Neural progenitor cell (in vitro differentiated cells): ENCODE measurements at places on chromosomes 11 and 22. TPM values are rescaled to one million over a fixed set of nuclear protein-coding genes. Genes with fewer than 3 reads are reported as not detected.
A peak's percentile ranks its signal among the peaks of the same experiment; 100 is the strongest.

DNA sequence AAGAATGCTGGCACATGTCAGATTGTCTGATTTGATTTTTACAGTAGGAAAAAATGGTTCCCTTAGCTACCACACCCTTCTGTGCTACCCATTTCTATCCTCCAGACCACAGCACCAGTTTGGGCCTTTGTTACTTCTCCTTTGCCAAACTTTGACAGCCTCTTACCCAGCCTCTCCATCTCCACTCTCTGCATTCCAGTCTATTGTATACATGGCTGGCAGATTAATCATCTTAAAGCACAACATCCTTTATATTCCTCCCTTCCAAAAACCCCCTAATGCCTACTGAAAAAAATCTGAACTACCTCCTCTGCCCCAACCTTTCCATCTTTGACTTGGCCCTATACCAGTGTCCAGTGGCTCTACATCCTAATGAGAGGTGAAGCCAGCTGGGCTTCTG lies 10.8 kb upstream of the PANX1 start:
- DNase-seq = no peak

DNA sequence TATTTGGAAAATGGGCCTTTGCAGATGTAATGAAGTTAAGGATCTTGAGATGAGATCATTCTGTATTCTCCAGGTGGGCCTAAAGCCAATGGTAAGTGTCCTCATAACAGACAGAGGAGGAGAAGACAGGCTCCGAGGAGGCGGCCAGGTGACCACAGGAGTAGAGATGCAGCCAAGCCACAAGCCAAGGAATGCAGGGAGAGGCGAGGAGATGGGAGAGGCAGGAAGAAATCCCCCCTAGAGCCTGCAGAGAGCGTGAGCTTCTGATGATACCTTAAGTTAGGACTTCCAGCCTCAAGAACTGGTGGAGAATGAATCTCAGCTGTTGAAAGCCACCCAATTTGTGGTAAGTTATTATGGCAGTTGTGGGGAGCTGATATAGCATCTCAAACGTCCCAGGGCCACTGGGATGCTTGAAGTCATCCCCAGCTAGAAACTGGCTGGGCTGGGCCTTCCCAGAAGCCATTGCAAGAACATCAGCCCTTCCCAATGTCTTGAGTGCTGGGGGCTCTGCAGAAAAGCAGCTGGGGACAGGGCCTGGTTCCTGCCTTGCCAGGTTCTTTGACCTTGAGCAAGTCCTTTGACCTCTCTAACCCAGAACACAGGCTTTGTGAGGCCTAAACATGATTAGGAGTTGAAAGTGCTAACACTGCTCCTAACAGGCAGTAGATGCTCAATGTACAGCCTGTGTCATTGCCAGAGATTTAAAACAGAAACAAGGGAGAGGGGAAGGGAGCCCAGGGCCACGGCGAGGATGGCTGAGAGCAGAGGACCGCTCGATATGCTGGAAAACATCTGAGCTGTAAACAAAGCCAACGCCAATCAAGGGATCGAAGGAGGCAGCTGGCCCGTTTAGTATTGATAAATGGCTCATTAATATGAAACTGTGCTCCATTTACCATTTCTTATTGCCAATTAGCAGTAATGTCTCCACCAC lies 632.3 kb downstream of the TBC1D22A start:
- DNase-seq = no peak

- DNase-seq = peak; percentile 37
These were observed 4.0 kb downstream of the CCDC88B start for GRCh38 chr11:64343767-64344559.

- DNase-seq = no peak
These were observed 9.6 kb upstream of the CERK start for GRCh38 chr22:46747646-46748045.

DNA sequence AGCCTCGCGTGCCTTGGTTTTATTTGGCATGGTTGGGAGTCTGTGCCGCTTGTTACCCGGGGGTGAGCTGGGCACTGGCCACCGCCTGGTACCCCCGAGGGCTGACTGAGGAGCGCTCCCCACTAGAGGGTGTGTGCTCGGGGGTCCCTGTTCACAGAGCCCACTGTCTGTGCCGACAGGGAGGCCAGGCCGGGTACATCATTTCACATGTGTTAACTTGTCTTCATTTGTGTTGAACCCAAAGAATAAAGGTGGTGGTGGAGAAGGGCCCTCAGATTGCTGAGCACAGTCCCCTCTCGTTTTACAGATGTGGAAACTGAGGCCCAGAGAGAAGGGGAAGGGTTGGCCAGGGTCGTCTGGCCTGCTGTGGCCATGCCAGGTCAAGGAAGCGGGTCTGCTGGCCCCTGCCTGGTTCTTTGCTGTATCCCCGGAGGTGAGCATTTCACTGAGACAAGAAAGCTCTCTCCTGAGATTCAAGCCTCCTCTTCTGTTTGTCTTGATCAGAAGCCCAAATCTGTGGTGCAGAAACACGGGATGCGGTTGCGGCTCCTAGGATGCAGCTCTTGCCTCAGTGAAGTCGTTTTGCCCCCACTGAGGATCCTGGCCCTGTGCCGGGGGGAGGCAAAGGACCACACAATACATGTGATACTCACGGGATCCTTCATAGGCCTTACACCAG lies 60.8 kb downstream of the FBLN1 start:
- DNase-seq = no peak

DNA sequence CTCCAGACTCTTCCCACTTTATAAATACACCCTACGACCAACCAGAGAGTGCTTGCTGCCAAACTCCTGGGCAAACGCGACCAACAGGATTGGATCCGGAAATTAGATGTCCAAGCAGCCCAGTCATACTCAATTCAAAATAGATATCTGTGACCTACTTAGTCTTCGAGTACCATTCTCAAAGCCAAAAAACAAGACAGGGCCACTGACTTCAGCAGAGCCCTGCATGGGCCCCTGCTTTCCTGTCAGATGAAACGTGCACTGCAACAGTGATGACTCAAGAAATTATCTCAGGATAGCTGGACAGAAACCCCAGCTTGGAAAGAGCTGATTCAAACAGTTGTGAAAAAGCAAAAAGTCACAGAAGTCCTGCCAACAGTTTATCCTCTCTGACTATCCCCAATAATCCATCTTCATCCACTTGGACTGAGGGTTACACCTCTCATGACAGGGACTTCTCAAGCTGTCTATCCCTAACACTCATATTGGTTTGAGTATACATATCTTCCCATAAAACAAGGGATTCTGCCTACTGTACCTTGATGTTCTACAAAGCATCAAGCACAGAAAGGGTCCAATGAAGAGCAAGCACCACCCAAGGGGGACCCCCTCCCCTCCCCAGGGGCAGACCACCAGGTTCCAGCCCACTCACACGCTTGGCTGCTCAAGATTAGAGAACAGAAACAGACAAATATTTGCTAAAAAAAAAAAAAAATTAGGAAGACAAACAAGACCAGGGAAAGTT lies 17.4 kb downstream of the SMCO4 start:
- no peak for DNase-seq

DNA sequence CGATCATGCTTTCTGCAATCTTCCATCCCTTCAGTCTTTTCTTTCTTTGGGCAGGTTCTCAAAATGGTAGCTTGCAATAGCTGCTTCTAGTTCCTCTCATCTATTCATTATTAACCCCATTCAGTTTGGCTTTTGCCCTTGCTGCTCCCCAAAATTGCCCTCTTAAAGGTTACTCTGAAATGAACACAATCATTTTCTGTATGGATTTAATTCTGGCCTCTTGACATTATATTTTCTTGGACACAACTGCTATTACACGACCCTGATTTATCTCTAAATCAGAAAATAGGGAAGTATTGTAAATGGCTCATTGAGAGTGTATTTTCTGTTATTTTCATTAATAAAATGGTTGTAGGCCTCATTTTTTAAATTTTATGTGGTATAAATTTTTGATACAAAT lies at the start of gene ANGPTL5:
Gene ANGPTL5 (minus strand): TSS at position 101 of the 400 bp plus-strand sequence. CDS start 8,613 bp downstream, outside the sequence.
- no peak for DNase-seq

DNA sequence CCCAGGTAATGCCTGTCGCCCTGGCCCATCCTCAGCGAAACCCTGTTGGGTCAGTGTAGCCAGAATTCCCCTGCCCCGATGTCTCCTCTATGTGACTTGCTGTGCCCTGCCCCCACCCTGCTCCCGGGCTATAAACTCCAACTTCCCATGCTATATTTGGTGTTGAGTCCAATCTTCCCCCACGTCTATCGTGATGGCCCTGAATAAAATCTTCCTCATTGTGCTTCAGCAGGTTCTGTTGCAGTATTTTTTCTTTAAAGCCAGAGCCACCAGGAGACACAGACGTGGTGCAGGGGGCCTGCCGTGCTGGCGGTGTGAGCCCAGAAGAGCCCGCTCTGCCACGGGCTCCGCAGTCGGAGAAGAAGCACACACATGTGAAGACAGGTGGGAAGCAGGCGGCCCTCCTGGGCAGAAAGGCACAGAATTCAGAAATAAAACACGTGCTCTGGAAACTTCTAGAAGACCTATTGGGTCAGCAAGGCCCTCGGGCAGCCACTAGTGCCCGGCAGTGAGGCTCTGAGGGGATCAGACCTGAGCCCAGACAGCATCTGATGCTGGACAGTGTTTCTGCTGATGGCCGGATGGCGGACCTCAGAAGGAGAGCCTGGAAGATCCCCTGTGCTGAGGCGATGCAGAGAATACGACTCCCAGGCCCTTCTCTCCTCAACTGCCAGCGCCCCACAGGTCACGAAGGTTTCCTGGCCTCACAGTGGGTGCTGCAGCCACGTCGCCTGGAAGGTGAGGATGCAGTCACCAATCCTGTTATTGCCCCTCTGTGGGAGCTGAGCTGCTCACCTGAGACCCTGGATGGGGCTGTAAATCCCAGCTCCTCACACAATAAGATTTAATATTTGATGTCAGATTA lies 501.9 kb downstream of the BRD1 start:
- no peak for DNase-seq

GRCh38 chr11:76208438-76209374 lies 2.4 kb upstream of the WNT11 start:
- DNase-seq = peak; percentile 92

GRCh38 chr11:131172011-131172410 lies 198.4 kb upstream of the NTM start:
- DNase-seq = no peak

- DNase-seq = no peak
These were observed 17.2 kb downstream of the ADAMTS8 start for GRCh38 chr11:130411223-130411622.

DNA sequence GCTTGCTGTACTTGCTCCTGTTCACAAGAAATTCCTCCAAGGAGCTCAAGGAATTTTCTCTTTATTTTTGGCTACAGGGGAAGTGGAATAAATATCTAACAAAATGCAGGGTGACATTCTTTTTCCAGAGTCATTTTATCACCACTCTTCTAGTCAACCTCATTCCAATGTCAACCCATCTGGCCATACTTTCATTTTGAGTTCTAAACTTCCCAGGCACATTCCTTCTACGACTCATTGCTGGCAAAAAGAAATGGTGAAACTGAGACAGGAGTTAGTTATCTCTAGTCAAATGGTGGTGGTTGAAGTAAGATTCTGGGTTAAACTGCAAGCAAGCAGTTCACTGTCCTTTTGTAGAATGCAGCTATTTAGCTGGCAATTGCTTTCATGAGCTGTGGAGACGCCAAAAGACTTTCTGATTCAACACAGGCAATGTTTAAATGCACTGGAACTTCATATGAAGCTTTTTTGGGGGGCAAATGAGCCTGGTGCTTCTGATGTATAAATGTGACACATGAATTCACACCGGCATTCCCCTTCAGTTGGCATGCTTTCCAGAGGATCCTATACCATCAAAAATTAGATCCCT lies 304.6 kb downstream of the CADM1 start:
- no peak for DNase-seq

HEPN1 gene
- not detected in 2 replicates for total RNA-seq

KRTAP5-10 gene
- total RNA-seq = 0.12 TPM in 1 of 2 replicates, not detected in the other

OR10A2 gene
- not detected in 2 replicates for total RNA-seq

GDPD4 gene
- not detected in 2 replicates for total RNA-seq
